GM18507 (cell line): ENCODE measurements at places on chromosomes 5 and 9.

- DNase-seq, result no peak
These were observed 120.2 kb upstream of the PITX1 start for GRCh38 chr5:135154197-135154596.

DNA sequence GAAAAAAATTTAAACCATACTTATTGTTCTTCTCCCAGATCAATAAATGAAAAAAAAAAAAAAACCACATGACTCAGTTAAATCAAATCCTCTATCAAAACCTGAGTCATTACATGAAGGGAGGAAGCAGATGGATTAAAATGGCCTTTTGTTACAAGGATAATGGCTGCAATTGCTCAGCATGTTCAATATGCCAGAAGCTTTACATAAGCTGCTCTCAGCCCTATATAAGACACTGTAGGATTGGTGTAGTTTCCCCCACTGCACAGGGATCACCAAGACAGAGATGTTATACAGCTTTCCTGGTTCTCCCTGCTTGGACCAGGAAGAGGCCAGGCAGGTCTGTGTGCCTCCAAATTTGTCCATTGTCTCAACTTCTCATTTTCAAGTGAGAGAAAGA is 101.6 kb upstream of the MAP1B start:
- no peak for DNase-seq

DNA sequence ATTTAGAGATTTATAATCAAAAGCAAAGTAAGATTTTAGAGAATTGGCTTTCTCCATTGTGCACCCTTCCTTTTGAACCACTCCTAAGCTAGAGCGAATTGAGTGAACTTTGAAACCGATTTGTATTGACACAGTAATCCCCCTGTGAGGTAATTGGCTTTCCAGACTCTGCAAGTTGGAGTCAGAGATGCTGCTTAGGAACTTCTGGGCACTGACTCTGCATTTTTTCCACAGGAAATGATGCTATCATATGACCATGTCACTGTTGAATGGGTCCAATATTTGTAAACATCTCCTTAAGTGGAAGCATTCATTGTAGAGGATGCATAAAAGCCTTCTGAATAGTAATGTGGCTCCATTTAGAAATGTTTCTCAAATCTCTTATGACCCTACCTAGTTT is 394.4 kb upstream of the ZNF608 start:
- no peak for DNase-seq

DNA sequence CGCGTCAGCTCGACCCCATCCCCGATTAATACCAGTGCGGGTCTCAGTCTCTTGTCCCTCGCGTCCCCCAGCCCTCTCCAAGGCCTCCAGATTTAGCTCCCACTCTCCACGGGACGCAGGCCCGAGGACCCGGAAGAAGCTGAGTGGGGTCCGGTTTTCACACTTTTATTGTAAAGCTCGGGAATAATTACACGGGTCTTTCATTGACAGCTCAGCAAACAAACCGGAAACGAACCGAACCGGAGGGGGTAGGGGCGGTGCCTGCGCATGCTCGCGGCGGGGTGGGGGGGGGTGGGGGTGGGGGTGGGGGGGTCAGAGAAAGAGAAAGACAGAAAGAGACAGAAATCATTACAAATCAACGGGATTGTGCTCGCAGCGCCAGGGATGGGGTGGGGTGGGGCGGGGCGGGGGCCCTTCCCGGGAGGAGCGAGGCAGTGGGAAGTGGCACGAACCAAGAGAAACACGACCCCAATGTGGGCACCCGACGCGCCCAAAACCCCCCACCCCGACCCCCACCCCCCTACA is 27.9 kb downstream of the PCDH1 start:
- DNase-seq, result peak; percentile 45

GRCh38 chr5:156541582-156541981 is 214.6 kb downstream of the SGCD start:
- no peak for DNase-seq

DNA sequence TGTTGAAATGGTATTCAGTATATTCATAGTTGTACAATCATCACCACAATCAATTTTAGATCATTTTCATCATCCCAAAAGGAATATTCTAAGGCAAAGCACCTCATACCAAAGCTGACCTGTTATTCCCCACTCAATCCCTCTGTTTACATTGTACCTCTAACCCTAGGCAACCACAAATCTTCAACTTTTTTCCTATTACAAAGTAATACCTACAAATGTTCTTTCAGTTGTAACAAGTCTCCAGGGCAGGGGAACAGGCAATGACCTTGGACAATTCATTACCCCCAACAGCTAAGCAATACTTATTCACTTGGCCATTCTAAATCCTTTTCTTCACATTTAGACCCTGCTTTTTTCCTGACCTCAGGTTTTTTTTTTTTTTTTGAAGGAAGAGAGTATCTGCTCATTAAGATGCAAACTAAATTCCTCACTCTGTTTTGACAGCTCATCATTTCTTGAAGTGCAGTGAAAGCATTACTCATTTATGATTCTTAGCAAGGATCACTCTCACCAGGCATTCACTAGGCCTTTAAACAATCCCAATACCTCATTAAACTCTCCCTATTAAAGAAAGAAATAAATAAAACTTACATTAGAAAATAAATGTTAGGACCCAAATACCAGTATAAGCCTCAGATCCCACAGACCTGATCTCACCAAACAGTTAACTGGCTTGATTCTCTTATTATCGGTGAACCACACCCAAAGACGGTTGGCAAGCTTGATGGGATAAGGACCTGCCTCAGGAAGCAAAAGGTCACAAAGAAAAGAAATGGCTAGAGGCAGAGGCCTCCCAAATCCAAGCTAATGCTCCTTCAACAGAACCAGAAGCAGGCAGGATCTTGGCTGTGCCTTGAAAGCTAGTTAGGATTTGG is 15.3 kb downstream of the MTMR12 start:
- DNase-seq, result no peak

GRCh38 chr5:111472096-111472495 is 40.2 kb downstream of the STARD4 start:
- DNase-seq, result no peak
